ENCODE measurements at places on chromosomes 7 and 10.

- no peak for DNase-seq
Measured at GRCh38 chr7:25521236-25521635, 292.9 kb upstream of the NPVF start.

DNA sequence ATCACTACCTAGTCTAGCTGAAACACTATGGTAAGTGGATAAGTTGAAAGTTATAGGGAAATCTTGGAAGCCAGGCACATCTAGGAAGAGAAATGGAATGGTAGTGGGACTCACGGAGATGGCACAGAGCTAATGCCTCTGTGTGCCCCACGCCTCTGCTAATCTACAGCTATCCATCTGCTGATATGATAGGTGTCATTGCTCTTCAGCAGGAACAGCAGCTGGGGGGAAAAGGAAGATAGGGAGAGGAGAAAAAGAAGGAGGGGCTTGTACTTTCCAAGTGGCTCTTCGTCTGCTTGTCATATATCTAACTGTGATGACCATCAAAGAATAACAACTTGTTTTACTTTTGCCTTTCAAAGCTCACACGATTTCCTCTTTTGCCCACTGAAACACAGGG is 1199.1 kb upstream of the SORCS1 start:
- DNase-seq, result no peak

DNA sequence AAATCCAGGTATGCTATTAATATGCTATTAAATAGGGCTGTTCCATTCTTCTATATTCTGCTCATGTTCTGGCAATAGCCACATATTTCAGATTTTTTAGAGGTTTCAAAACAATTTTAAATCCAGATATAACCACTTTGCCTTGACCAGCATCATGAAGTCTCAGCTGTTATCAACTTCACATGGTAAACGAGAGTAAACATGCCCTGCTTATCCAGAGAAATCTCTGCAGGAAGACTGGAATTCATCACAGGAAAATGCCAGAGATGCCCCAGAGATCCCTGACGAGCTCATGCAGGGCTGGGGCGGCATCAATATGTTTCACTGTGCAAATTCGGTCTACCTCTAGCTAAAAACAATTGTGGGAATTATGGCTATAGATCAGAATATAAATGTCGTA is 126.5 kb downstream of the FANK1 start:
- no peak for DNase-seq

DNA sequence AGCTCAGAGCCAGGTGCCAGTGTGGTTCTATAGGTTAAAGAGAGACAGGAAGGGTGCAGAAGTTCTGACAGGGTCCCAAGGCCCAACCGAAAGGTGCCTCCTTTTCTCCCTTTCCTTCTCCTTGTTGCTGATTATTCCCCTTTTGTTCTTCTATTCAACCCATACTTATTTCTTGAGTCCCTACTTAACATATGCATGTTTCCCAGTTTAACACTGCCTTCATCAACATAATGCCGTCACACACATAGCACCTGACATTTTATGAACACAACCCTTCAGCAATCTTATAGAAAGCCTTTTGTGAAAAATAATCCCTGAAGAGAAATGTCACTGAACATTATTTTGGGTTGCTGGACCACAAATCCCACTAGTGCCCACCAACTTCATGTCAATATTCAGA is 39.1 kb downstream of the SORBS1 start:
- DNase-seq, result no peak

- DNase-seq, result peak; percentile 64
Measured at GRCh38 chr10:100341953-100342626, 4.9 kb upstream of the SCD start.

DNA sequence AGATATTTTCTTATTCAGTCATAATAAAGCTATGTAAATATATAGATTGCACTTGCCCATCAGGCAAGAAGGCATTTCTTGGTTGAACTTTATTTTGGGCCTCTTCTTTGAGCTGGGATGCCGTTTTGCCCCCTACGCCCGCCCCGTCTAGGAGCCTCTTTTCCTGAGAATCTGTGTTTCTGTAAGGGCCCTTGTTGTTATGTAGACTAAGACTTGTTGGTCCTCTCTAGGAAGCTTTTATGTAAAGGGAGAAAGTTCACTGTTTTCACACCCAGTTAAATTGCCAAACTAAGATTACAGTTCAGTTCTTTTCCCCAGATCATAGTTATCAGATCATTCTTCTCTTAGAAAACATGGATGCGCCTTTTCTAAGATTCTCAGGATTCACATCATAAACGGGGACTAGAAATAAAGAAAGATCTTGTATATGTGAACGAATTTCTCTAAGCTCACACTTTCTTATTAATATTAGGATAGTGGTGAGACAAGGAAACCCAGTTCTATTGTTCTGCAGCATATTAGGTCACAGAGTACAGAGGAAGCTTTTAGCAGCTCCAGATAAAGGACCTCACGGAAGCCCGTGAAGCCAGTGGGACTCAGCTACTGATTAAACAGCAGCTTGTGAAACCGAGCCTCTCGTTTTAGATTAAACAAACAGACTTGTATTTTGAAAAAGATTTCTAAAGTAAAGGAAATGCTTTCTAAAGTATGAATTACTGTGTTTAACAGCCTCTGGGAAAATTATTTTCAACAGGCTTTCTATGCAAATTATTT is 3.8 kb downstream of the LMTK2 start:
- DNase-seq, result no peak

GRCh38 chr7:111138193-111138569 is 47.3 kb downstream of the LRRN3 start:
- DNase-seq, result peak; percentile 13

GRCh38 chr10:108252771-108253170 is 1088.3 kb upstream of the SORCS1 start:
- DNase-seq, result no peak

- no peak for DNase-seq
Measured at GRCh38 chr7:134022286-134022911, 104.7 kb upstream of the LRGUK start.

DNA sequence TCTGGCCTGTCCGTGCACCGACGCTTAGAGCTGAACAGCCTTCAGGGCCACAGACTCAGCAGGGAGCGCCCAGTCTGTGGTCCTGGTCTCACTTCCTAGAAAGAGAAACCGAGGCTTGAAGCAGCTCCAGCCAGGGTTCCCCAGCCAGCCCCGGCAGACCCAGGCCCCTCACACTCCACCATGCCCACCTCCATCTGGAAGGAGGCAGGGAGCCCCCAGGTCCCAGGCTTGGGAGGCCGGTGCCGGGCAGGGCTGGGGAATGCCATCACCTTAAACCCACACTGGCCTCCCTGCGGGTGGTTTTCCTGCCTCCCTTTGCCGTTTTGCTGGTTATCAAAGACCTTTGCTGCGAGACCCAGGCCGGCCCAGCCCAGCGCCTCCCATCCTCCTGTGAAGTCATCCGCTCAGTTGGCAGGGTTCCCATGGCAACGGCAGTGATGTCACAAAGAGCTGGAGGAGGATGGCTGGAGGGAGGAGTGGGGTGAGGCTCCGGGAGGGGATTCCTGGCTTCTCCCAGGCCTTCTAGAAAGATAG is 24.0 kb downstream of the ELFN1 start:
- DNase-seq, result peak; percentile 19

GRCh38 chr10:69803809-69804208 is 2.1 kb downstream of the COL13A1 start:
- no peak for DNase-seq

DNA sequence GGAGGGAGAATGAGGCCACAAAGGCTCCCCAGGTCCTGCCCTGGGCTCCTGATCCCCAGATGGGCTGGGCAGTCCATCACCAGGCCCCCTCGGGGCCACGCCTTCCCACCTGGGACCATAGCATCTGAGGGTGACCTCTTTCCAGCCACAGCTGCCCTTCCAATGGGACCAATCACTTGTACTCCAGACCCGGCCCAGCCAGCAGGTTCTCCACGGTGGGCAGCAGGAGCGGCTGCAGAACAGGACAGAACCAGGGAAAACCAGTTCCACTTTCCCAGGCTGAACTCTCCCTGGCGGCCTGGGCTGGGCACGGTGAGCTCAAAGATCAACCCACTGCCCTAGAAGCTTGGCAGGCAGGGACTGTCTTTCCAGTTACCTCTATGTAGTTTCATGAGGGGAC is 257.6 kb downstream of the MAD1L1 start:
- DNase-seq, result no peak

GRCh38 chr7:121329191-121330052 is 622 bp downstream of the WNT16 start:
- no peak for DNase-seq

- no peak for DNase-seq
Measured at GRCh38 chr7:56219017-56219416, 102.8 kb upstream of the NUPR2 start.

DNA sequence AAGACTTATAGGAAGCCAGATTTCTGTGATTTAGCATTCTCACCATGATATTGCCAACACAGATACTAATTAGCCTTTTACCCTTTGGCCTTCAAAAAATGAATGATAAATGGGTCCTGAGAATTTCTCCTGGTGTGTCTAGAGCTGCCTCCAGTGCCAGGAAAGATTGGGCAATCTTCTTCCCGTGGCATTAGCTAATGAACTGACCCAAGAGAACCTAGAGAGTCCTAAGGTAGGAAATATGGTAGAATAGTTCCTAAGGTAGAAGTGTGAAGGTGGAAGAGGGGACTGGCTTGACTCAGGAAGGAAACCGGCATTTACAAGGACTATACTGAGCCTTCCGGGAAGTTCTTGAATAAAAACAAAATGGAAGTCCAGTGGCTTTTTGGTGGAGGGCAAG is 133.1 kb downstream of the GFRA1 start:
- no peak for DNase-seq

DNA sequence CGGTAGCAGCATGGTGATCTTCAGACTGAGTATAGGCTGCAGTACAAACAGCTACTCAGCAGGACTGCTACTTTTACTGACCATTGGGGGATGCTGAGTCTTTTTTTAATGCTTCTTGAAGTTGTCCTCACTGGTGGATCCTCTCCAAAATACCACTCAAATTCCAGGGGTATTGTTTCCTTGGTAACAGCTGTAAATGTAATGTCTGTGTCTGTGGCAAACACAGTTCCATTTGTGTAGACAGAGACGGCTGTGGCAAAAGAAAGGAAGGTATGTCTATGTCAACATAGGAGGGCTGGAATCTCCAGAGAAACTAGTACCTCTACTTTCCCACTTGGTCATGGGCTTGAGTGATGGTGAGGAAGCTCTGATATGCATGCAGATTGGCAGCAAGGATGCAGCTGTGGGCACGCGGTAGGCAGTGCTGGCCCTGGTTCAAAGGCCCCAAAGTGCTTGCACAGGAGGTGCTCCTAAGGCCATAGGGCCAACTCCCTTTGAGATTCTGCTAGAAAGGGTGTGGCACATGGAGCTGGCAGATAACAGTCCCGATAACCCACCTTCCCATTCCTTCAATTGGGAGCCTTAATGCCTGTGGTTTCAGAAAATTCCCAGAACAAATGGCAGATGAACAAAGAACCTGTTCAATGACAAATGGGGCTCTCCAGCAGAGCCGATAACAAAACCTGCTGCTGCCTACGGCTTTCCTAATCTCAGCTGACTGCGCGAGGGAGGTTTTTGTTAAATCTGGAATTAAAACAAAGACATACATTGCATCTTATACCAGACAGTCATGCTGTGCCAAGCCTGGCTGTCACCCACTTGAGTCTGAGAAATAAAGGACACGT is 43.0 kb downstream of the PKD1L1 start:
- no peak for DNase-seq

- DNase-seq, result peak; percentile 46
Measured at GRCh38 chr10:95860166-95860940, 47.4 kb upstream of the CC2D2B start.

GRCh38 chr7:102097601-102098161 is 189.0 kb upstream of the SH2B2 start:
- no peak for DNase-seq

DNA sequence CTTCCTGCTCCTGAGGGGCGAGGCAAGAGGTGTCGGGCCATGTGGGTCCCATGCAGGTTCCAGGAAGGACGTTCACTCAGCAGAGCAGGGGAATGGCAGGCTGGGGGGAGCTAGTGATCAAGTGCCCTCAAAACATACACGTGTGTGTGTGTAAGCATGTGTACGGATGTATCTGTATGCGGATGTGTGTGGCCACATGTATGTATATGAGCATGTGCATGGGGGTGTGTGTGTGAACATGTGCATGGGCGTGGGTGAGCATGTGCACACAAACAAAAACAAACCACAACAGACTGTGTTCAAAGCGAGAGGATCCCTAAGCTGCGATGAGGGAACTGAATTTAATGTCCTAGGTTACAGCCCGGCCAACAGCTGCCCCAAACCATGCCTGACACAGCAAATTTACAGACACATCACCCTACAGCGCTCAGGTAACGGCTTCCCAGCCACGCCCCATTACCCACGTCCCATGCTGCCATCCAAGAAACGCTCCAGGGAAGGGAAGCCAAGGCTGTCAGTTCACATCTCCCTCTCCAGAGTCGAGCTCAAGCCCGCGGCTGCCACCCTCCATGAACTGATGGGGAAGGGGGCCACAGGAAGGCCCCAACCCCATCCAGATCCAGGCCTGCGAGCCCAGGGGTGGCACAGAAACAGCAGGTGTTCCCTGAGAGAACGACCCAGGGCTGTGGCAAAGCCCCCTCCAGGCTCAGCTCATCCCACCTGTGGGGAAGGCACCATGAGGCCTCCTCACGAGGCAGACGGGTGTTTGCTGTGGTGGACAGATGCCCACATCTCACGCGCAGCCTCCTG is 56.6 kb downstream of the PTPRN2 start:
- no peak for DNase-seq

- no peak for DNase-seq
Measured at GRCh38 chr7:55537458-55537990, 34.8 kb downstream of the VOPP1 start.

DNA sequence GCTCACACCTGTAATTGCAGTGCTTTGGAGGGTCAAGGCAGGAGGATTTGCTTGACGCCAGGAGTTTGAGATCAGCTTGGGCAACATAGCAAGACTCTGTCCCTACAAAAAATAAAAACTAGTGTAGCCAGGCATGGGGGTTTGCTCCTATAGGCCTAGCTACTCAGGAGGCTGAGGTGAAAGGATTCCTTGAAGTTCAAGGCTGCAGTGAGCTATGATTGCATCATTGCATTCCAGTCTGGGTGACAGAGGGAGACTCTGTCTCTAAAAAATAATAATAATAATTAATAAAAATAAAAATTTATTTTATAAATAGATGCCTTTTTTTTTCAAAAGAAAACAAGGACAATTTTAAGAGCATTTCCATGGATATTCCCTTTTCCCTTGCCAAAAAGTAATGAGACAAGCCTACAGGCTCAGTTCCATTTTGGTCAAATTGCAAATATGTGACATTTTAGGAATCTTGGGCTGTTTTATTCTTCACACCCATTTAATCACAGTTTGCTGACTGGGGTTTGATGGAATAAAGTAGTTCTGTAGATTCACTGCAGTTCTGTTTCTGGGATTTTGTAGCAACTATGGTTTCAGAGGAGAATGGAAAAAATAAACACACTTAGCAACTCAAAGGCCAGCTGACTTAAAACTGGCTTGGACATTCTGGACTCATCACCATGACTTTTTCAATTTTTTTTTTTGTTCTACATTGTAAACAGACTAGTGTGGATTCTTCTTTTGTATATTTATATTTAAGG is 48.4 kb upstream of the ARHGAP21 start:
- DNase-seq, result no peak

GRCh38 chr7:31899356-31899927 is 170.8 kb downstream of the PDE1C start:
- DNase-seq, result no peak

- DNase-seq, result no peak
Measured at GRCh38 chr10:95792874-95793285, 36.9 kb downstream of the ENTPD1 start.

GRCh38 chr10:111784436-111784835 is 399.1 kb downstream of the GPAM start:
- no peak for DNase-seq

Measured in RKO (cell line).